ENCODE measurements at places on chromosomes 7 and 10. TPM values are rescaled to one million over a fixed set of nuclear protein-coding genes. Genes with fewer than 3 reads are reported as not detected.

The VIPR2 gene
- 14.0 TPM for total RNA-seq

The PON1 gene
- 0.29 TPM for total RNA-seq

The SPDYE16 gene
- total RNA-seq, result 0.73 TPM

The SPDYE8 gene
- total RNA-seq, result not detected

The NUDT13 gene
- 1.9 TPM for total RNA-seq

The CCDC172 gene
- not detected for total RNA-seq

The EXOC4 gene
- 136 TPM for total RNA-seq

The VSTM4 gene
- total RNA-seq, result 17.3 TPM

The HGF gene
- total RNA-seq, result 8.6 TPM

The STEAP1 gene
- total RNA-seq, result 24.5 TPM

The PLPP4 gene
- not detected for total RNA-seq

The GPR85 gene
- total RNA-seq, result 0.33 TPM

The SLC13A4 gene
- total RNA-seq, result 0.32 TPM

The CNPY1 gene
- not detected for total RNA-seq

The CYP26C1 gene
- total RNA-seq, result not detected

The CALML3 gene
- 13.5 TPM for total RNA-seq

The ERCC6 gene
- 19.5 TPM for total RNA-seq

The SLC26A4 gene
- 0.44 TPM for total RNA-seq

The NEBL gene
- total RNA-seq, result 313 TPM

The MYO3A gene
- total RNA-seq, result 0.33 TPM

The SMKR1 gene
- total RNA-seq, result not detected

The CYP3A4 gene
- total RNA-seq, result 0.59 TPM

The SPDYE9 gene
- not detected for total RNA-seq

The CABCOCO1 gene
- 1.2 TPM for total RNA-seq

The HOXA7 gene
- 4.6 TPM for total RNA-seq

The SLIT1 gene
- total RNA-seq, result 0.16 TPM

The ASB15 gene
- total RNA-seq, result not detected

The C10orf143 gene
- 6.6 TPM for total RNA-seq

The GDF2 gene
- total RNA-seq, result not detected

The SFXN4 gene
- 18.6 TPM for total RNA-seq

The LDB3 gene
- 1.3 TPM for total RNA-seq

The SFTPA1 gene
- not detected for total RNA-seq

The VTI1A gene
- 65.6 TPM for total RNA-seq

The SPDYE6 gene
- total RNA-seq, result 0.33 TPM

The ZNF467 gene
- total RNA-seq, result 6.3 TPM

The NUP42 gene
- 46.4 TPM for total RNA-seq

The FEZF1 gene
- not detected for total RNA-seq

The RASSF4 gene
- total RNA-seq, result 364 TPM

All from breast epithelium (tissue), 4 donors.